ENCODE measurements at places on chromosomes 2 and 18.

- no peak for DNase-seq
These were observed 194.4 kb upstream of the ITGA4 start for GRCh38 chr2:181262782-181263181.

GRCh38 chr2:58347810-58348209, 106.7 kb upstream of the FANCL start:
- DNase-seq: no peak

DNA sequence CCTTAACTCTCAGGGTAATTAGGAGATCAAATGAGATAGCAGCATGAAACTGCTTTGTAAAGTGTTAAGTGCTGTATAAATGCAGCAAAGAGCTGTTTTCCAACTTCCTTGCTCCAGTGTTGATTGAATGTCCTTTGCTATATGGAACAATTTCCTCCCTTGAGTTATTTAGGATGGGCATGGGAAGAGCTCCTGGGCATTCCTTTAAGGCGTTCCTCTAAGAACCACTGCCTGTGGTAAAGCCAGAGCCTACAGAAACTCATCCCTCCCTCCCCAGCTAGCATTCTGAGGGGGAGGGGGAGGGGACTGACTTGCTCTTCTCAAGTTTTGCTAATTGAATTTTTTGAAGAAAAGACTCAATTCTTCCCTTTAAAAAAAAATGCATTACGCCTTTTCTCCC, 1.4 kb downstream of the AKAIN1 start:
- DNase-seq: no peak

- no peak for DNase-seq
These were observed 33.2 kb upstream of the GRHL1 start for GRCh38 chr2:9918275-9918674.

GRCh38 chr18:42578792-42579191, 536.7 kb downstream of the RIT2 start:
- DNase-seq: peak; percentile 34

DNA sequence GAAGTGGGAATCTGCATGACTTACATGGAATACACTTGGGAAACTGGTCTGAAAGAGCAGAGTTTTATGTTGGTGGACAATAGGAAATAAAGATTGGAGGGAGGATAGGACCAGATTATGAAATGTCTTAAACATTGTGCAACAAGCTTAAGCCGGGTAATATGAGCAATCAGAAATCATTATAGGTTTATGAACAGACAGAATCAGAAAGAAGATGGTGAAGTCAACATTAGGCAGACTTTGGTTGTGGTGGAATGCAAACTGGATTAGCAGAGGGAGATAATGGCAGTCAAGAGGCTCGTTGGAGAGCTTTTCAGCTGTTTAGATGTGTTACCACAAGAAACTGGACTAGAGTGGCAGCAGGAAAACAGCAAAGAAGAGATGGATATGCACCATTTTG, 43.5 kb downstream of the CRIM1 start:
- no peak for DNase-seq

DNA sequence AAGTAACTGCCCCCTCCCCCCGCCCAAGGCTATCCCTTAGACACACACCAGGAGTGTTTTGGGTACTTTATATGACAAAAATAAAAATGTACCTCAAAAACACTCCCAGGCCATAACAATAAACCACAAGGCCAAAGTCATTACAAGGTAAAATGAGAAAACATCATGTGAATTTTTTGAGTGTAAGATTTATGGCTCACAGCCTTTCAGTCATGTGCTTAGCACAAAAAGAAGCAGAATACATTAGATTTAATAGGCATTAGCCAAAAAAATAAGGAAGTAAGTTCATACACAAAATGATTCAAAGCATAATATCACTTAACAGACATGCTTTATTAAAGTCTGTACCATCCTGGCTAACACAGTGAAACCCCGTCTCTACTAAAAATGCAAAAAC, 103.7 kb downstream of the CACNB4 start:
- no peak for DNase-seq

DNA sequence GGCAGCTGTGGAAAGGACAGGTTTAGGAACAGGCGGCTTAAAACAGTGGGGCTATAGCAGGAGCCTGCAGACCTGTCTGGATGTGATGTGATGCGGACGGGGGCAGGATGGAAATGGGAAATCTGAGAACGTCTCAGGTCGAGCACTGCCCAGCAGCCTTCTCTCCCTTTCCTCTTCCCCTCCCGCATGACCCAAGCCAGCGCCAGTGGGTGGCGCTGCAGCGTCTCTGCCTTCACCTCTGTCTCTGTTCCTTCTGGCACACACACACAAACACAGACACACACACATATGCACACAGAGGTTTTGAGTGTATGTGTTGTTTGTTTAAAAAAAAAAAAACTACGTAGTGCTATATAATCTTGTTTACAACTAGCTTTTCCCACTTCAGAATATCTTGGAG, 82.0 kb upstream of the SLC66A3 start:
- DNase-seq: peak; percentile 67

DNA sequence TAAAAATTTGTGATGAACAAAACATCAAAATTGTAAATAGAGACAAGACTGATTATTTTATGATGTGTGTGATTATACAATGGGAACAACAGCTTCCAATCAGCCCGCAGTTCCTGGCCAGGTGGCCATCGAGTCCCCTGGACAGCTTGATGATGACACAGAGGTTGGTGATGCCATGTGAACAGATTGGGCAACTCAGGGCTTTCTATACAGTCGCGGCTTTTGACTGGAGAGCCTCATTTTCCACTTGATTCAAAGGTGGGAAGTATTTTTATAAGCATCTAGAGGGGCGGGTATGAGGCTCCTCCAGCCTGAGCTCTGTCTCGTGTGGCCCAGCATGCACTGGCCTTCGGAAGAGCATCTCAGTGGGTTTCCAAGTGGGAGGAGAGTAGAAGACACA, 14.9 kb upstream of the HPCAL1 start:
- no peak for DNase-seq

GRCh38 chr2:205089958-205090357, 544.7 kb downstream of the PARD3B start:
- no peak for DNase-seq

- DNase-seq: no peak
These were observed 927 bp upstream of the CRYGD start for GRCh38 chr2:208125251-208125650.

DNA sequence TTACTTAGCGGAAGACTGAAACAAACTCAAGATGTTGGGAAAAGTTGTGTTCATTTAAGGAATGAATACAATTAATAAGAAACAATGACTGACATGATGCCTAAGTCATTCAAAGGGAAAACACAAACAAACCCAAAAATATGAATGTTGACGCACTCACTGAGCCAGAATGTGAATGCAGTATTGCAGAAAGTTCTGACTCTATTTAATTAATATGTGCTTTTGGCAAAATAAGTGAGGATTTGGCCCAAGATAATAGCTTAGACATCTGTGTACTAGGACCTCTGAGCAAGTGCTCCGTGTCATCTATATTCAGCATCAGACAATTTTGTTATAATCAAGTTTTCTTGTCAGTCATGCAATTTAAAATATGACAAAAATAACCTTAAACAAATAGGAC, 1138.8 kb upstream of the NXPH2 start:
- no peak for DNase-seq

- DNase-seq: no peak
These were observed 342.9 kb downstream of the SPAG16 start for GRCh38 chr2:213627054-213627710.
